NCI-H1048 (cell line): ENCODE measurements at places on chromosomes 13 and 19.

DNA sequence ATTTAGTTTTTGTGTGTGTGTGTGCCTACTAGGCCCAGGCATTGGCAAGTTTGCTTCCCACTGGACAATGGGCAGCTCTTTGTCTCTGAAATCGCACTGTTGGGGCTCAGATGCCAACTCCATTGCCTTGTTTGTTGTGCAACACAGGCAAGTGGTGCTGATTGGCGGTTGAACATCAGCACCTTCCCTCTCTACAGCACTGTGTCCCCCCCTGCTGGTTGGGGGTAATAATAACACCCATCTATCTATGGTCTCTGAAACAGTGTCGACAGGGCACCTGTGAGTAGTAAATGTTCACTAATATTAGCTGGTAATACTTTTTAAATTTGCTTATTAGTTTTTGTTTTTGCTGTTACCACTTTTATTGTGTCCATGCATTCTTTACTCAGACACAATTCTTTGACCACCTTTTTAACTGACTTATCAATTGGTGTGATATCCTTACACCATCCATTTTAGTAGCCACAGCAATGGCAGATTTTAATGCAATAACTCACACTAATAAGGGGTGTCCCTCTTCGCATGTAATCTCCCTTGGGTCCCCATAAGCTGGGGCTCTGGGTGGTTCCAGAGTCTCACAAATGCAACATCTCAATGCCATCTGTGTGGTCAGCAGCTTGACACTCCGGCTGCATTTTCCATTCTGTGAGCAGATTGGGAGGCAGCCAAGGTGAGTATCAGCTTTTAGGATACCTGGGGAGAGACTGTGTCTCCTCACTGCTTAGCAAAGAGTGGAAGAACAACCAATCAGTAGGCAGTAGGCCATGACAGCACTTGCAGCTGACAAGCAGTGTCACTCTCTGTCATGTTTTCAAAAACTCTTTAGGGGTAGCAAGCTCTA is 47.7 kb upstream of the UQCRFS1 start:
- no peak for DNase-seq

- no peak for DNase-seq
These were observed 688 bp downstream of the ZNF606 start for GRCh38 chr19:58001895-58002369.

- DNase-seq: no peak
These were observed 157.9 kb upstream of the FREM2 start for GRCh38 chr13:38528986-38529385.

- no peak for DNase-seq
These were observed 19.9 kb upstream of the ZNF561 start for GRCh38 chr19:9640956-9641355.

DNA sequence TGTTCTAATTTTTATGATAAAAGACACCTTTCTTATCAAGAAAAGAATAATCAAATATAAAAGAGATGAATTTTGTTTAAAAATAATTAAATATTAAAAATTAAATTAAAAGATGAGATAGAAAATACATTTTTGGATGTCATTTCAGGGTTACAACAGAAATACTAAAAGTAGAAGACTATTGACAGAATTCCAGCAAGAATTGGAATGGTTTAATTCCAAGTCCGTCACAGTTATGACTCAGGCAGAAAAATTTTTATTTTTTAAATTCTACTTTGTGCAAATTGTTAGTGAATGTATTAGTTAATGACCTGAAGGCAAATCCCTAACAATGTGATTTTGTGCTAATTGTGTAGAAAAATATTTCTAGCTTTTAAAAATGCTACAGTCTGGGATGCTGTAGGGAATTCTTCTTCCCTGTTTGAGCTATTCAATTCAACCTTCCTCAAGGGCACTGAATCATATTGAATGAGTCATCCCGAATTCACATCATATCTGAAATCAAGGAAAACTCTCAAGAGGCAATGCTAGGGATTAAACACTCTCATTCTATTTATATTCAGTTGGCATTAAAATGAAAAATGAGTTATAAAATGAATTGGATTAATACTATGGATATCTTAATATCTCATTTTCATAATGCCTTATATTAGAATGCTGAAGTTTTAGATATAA is 633.5 kb upstream of the ATXN8OS start:
- no peak for DNase-seq

- no peak for DNase-seq
These were observed 39.6 kb downstream of the SHISA2 start for GRCh38 chr13:26011996-26012821.
